ENCODE measurements at places on chromosomes 4 and X.

DNA sequence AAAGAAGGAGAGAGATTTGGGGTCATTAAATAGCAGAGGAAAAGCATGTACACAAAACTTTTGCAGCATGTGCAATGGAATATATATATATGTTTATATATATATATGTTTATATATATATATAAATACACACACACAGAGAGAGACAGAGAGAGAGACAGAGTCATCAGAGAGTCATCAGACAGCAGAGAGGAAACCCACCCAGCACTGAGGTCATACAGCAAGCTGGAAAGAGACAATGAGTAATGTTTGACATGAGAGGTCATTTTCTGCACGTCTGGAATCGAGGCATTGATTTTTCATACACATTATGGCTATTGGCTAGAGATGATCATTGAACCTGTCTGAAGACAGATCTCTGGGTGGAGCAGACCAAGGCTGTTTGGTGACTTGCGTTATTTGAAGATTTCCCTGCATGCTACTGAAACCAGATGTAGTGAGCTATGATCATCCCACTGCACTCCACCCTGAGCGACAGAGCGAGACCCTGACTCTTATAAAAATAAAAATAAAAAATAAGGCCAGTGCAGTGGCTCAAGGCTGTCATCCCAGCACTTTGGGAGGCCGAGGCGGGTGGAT, 48.8 kb upstream of the SHOX start:
- DNase-seq, result no peak

DNA sequence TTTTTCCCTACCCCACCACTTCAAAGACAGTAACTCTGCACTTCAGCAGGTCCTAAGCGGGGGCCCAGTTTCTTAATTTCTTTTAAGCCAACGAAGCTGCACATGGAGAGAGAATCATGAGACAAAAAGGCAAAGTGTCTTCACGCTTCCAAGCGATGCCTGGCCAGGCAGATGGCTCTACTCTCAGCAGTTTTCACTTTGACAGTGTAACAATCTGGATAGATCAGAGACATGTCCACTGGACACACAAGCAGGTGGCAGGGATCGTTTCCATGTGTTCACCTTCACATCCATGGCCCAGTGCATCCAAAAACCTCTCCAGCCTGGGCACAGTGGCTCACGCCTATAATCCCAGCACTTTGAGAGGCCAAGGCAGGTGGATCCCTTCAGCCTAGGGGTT, 27.8 kb downstream of the PPP2R2C start:
- DNase-seq, result no peak

GRCh38 chrX:100973411-100973810, 3.9 kb downstream of the ARL13A start:
- DNase-seq, result no peak

- DNase-seq, result no peak
Measured at GRCh38 chr4:125123570-125124109, 191.1 kb upstream of the FAT4 start.

DNA sequence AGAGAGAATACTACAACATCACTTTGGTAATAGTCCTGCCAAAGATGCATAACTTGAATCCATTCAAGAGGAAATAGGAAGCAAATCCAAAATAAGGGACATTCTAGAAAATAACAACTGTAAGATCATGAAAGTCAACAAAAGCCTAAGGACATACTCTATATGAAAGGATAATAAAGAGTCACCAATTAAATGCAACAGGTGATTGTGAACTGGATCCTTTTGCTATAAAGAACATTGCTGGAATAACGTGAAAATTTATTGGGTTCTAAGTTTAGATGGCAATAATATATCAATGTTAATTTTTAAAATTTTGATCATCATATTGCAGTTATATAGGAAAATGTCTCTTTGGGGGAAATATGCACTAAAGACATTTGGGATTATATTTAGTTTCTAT, 20.0 kb downstream of the BEX4 start:
- DNase-seq, result no peak

GRCh38 chrX:28756647-28757046, 169.4 kb downstream of the IL1RAPL1 start:
- no peak for DNase-seq

DNA sequence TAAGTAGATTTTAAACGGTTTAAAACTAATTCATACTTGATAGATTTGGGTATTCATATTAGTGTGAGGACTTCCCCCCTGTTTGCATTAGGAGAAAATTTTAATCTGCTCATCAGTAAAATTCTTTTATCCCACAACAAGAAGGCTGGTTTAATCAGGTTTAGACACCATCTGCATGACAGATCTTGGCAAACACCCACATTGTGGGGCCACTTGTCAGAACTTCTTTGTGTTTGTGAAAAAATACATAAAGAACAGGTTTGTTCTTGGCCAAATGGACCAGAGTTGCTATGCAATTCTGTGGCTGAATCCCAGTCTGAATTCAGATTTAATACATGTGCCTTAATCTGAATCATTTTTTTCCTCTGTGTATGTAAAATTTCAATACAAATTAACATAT, 121.1 kb downstream of the REPS2 start:
- DNase-seq, result no peak

DNA sequence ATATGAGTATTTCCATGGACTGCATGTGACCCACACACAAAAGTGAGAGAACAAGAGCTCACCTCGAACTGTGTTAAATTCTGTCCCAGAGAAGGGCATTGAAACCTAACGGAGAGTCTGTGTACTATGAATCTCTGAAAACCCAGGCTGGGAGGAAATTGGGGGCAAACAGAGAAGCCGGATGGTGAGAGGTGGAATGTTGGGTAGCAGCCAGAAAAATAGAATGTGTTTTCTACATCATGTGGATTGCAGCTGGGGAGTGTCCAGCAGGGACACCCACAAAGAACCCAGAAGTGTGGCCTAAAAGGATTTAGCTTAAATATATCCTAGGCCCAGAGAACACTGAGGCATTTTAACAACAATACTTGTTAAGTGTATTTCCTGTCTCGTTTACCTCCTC, 38.6 kb downstream of the MND1 start:
- DNase-seq, result no peak

DNA sequence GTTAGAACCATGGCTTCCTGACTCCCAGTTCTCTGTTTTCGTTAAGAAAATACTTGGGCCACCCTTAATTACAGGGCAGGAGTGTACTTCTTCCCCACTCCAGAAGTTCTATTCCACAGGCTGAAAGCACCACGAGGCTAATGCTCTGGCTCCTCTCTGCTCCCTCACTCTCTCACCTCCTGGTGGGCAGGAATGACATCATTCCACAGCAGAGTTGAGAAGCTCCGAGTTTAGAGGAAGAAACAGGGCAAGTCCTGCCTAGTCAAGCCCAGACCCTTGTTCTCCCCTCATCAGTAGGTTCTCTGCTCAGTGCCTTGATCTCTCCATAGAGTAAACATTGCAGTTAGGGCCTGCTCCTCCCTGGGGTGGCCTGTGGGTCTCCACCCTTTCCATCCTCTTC, 343.8 kb upstream of the CLNK start:
- DNase-seq, result no peak

DNA sequence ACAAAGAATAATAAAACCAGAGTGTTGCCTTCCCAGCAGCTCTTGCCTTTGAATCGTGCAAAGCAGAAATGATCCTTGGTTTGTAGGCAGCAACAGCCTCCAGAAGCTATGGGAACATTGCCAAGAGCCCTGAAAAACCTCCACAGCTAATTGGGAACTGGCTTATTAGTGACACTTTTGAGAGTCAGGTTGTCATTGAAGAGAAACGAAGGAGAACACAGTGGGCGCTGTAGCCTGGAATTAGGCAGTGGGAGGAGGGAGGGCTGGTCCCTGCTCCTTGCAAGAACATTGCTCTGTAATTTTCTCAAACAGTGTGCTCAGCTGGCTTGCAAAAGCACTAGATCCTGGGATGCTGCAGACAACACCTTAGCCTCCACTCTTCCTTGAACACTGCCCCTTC, 331.5 kb upstream of the EMCN start:
- no peak for DNase-seq

DNA sequence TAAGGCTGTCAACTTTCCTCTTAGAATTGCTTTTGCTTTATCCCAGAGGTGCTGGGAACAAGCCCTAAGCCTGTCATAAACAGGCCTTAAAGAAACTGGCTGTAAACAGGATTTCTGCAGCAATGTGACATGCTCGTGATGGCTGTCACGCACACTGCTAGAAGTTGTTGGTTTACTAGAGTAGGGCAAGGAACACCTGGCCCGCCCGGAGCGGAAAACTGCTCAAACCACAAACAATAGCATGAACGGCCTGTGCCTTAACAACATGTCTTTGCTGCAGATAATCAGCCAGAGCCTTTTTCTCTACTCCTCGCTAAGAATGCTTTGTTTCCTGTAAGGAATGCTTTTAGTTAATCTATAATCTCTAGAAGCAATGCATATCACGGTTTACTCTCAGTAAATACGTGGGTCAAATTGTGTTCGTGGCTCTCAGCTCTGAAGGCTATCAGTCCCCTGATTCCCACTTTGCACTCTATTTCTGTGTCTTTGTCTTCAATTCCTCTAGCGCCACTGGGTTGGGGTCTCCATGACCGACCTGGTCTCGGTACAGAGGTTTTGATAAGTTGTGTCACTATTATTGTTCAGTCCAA, 318.3 kb downstream of the GLUD2 start:
- DNase-seq, result no peak

GRCh38 chr4:61762722-61763627, 562.8 kb downstream of the ADGRL3 start:
- no peak for DNase-seq

DNA sequence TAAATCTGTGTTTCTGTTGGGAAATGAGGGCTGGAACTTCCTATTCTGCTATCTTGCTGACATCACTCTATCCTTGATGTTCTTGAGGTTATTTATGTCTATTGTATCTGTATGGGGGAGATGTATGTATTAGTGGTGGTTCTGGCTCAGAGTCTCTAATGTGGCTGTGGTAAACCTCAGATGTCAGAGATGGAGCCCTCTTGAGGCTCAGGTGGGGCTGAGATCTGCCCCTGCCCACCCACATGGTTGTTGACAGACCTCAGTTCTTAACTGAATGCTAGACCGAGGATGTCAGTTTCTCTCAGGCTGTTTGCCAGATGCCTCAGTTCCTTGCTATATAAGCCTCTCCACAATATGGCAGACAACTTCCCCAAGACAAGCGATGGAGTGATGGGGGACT, 3.3 kb upstream of the CPE start:
- DNase-seq, result no peak

DNA sequence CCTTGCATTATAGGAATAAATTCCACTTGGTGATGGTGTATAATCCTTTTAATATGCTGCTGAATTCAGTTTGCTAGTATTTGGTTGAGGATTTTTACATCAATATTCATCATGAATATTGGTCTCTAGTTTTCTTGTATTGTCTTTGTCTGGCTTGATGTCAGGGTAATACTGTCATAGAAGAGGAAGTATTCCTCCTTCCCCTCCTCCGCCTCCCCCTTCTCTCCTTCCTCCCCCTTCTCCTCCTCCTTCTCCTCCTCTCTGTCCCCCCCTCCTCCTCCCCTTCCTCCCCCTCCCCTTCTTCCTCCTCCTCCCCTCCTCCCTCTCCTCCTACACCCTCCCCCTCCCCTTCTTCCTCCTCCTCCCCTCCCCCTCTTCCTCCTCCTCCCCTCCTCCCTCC, 65.8 kb downstream of the RGS12 start:
- DNase-seq, result peak; percentile 62

GRCh38 chrX:1491851-1492349, 39.2 kb upstream of the ASMTL start:
- peak; percentile 81 for DNase-seq

- DNase-seq, result no peak
Measured at GRCh38 chrX:14899607-14900006, 26.4 kb downstream of the MOSPD2 start.

GRCh38 chr4:137519406-137519805, 12.9 kb downstream of the PCDH18 start:
- no peak for DNase-seq

DNA sequence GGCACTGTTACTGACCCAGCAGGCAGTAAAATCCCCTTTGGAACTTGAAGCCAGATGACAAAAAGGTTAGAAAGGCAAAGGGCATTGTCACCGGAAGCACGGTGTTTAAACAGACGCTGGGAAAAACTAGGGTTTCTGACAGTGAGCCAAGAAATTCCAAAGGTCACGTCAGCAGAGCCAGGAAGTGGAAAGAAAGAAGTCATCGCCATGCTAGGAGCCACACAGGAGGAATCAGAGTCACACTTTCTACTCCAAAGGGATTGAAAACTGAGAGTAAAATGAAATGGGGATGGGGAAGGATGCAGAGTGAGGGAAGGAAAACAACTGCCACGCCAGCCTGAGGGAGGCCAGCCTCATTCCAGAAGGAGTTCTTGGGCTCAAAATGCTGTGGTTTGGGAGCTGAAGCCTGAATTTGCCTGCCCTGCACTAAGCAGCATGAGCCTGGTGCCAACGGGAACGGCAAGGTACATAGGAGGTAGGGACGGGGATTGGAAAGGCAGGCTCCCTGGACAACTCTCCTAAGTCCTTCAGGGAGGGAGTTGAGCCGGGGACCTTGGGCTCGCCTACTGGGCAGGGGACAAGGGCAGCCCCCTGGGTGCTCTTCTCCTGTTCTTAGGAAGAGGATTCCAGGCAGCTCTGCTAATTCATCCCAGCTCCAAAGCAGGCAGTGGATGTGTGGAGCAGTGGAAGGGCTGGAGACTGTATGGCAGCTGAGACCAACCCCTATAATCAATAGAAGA, 66.8 kb downstream of the SOWAHB start:
- no peak for DNase-seq

- DNase-seq, result no peak
Measured at GRCh38 chrX:41946235-41946634, 22.9 kb upstream of the CASK start.

DNA sequence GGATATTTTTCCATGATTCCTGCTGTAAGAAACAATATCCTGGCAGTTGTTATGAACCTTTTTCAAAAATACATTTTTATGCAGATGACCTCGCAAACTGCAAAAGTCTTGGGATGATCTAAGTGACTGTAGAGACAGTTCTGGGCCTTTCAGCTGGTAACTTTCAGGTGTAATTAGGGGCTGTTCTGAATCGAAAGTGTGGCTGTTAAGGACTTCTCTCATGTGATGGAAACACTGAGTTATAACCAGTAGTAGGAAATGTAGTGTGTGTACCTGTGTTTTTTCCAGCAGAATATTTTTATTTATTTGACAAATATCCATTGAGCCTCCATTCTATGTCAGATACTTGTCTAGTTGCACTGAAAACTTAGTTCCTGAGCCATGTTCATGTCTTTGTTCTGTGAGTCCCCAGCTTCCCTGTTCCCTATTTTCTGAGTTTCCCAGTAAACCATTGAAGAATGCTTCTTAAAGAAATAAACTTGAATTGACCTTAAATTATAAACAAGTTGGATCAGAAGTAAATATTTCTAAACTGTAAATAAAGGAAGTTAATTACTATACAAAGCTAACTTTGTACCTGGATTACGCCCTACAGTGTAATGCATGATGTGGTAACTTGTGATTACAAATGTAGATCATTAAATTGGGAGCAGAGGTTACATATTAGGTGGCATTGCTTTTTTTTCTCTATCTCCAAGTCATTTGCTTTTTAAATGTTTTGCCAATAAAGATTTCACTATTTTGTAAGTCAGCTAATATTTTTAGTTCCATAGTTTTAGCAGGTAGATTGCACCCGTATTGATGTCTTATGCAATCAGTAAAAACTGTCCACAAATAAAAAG, 33.7 kb upstream of the HPGD start:
- no peak for DNase-seq

GRCh38 chr4:124409044-124409443, 303.5 kb downstream of the ANKRD50 start:
- DNase-seq, result no peak

All from KBM-7 (cell line).